ENCODE measurements at places on chromosomes 3 and 15. TPM values are rescaled to one million over a fixed set of nuclear protein-coding genes. Genes with fewer than 3 reads are reported as not detected.

The SCN11A gene
- total RNA-seq = under 0.01 TPM

The FETUB gene
- total RNA-seq = not detected

The WDR93 gene
- total RNA-seq = 0.41 TPM

The GABRA5 gene
- 54.2 TPM for total RNA-seq

The TP53BP1 gene
- total RNA-seq = 157 TPM

The EPHA3 gene
- 136 TPM for total RNA-seq

The DGKG gene
- 7.3 TPM for total RNA-seq
